ENCODE measurements at places on chromosomes 4 and X.

- no peak for DNase-seq
These were observed 4.0 kb upstream of the PCDH7 start for GRCh38 chr4:30716158-30716557.

GRCh38 chr4:111806331-111806730 lies 338.9 kb upstream of the FAM241A start:
- DNase-seq = no peak

GRCh38 chr4:159420162-159421057 lies 317.5 kb downstream of the RAPGEF2 start:
- DNase-seq = no peak

DNA sequence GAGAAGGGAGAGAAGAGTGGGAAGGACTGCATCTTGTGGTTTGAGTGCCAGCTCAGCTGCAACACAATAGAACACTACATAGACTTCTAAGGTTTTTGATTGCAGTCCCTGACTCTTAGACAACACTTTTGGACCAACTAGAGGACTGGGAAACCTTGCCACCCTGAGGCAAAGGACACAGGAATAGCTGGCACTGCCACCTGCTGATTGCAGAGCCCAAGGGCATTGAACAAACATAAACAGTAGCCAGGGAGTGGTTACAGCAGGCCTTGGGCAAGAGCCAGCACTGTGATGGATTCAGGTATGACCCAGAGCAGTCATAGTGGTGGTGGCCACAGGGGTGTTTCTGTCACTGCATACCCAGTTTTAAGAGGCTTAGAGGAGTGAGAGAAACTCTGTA lies 72.5 kb upstream of the CXorf51A start:
- DNase-seq = no peak

- no peak for DNase-seq
These were observed 136.9 kb upstream of the VCX start for GRCh38 chrX:7706032-7706431.

- peak; percentile 14 for DNase-seq
These were observed 255 bp upstream of the CNOT6L start for GRCh38 chr4:77819404-77819842.

DNA sequence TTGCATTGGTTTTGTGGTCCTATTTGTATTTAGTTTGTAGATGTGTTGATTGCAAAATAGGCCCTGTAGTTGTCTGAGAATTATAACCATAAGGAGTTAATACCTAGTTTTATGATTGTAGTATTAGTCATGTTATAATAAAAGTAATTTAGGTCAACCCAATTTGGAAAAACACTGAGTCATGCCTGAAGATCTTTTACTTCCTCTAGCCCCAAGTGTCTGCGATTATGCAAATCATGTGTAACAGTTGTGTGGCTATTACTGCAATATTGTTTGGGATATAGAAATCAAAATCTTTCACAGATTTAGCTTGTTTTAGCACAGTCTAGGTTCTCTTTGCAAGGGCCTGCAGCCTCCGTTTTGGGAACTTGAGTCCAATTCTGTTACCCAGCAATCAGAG lies 12.6 kb downstream of the SRD5A3 start:
- peak; percentile 54 for DNase-seq

- no peak for DNase-seq
These were observed 71.5 kb upstream of the VEGFC start for GRCh38 chr4:176864238-176864637.

DNA sequence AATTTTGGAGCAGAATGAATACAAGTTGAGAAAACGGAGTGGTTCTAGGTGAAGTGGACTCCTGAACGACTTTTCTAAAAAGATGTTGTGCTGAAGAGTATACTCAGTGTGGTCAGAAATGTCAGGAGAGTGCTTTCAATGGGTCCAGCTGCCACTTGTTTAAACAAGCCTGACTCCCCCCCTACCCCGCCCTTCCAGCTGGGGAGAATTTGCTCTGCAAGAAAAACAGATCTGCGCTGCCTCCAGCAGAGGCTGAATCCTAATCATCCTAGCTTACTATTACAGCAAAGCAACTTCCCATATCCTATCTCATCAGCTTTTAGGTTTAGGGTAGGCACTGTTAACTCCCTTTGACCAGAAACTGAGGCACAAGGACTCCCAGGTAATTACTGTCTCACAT lies 1.9 kb downstream of the MAP3K15 start:
- no peak for DNase-seq

GRCh38 chr4:161892951-161893350 lies 270.8 kb downstream of the FSTL5 start:
- no peak for DNase-seq

DNA sequence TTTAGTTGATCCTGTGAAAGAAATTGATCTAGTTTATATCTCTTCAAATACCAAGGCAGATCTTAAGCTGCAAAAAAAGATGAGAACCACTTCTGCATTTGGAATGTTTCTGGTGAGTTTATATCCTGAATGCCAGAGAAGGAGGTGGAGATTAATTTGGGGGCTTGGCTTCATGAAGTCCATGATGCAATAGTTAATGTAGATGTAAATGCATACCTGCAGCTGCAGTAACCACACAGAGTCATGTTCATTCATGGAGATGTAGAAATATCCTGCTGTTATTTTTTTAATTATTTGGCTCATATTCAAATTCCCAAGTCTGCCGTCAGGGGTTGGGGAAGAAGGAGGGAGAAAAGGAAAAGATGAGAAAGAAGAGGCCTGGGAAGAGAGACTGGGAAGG lies at the start of gene SULT1E1:
TSS of gene SULT1E1 (minus strand) at position 94 of the 400 bp plus-strand sequence. CDS start 2,501 bp downstream, outside the sequence.
- no peak for DNase-seq

GRCh38 chrX:153102418-153102817 lies 30.2 kb downstream of the PNMA6A start:
- DNase-seq = no peak

GRCh38 chr4:88743696-88744095 lies 46.1 kb upstream of the NAP1L5 start:
- DNase-seq = no peak

- DNase-seq = no peak
These were observed 76.4 kb upstream of the MBNL3 start for GRCh38 chrX:132565273-132565672.

- no peak for DNase-seq
These were observed 97.7 kb downstream of the TMA16 start for GRCh38 chr4:163592212-163592611.

DNA sequence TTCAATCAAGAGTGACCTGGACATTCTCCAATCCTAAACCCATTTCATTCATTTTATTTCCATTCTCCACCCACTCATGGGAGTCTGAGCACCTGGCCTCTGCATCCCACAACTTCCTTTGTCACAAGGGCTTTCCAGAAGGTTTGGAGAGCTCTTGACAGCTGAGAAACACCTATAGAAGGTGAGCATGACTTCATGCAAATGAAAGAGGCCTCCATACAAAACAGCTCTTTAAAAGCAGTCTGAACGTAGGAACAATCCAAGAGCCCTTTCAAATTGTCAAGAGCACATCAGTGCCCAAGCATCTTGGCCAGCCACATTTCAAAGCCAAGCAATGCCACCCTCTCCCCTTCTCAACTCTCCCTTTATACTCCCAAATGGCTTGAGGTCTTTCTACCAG lies 74.9 kb upstream of the RAP2C start:
- no peak for DNase-seq

DNA sequence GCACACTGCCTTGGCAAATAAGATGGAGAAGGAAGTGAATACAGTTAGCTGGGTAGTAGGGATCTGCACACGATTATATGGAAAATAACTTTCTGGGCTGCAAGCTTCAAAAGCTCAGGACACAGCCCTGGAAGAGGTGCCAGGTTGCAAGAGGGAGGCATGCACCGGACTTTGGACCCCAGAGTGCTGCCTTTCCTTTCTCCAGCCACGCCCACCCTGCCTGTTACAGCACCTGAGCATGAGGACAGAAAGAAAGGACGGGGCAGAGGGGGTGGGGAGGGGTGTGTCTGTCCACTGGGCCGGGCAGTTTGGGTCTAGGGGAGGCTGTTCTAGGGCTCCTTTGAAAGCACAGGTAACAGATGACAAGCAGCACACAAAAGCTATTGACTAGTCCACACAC lies 152.8 kb downstream of the ENPP6 start:
- no peak for DNase-seq

DNA sequence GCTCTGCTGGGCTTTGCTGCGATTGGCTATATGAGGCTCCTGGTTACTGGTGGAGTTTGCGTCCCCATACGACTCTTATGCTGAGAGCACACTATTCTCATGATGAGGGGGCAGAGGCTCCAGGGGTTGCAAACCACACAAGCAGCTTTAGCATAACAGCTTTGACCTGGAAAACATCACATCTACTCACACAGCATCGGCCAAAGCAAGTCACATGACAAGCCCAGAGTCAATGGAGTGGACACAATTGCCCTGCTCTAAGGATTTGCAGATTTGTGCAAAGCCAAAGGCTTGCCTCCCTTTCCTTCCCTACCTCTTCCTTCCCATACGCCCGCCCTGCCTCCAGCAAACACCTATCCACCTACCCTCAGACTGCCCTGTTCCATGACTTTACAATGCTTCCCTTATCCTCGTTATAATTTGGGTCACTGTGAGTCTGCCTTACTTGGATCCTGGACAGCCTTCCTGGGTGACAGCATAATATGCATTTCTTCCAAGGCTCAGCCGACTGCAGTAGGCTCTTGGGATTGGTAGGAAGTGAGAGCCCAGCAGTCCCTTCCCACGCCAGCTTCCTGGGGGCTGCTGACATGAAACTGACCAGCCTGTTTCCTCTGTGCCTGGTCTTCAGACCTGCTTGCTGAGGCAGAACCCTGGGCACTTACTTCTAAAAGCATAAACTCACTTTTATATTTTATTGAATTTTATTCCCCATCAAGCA lies 208.2 kb upstream of the PSAPL1 start:
- no peak for DNase-seq

GRCh38 chrX:7272346-7272745 lies 124.4 kb upstream of the PUDP start:
- DNase-seq = peak; percentile 14

- no peak for DNase-seq
These were observed 1.8 kb downstream of the DCAF12L1 start for GRCh38 chrX:126550816-126551215.

GRCh38 chr4:78552389-78553042 lies 946 bp downstream of the ANXA3 start:
- DNase-seq = peak; percentile 17

DNA sequence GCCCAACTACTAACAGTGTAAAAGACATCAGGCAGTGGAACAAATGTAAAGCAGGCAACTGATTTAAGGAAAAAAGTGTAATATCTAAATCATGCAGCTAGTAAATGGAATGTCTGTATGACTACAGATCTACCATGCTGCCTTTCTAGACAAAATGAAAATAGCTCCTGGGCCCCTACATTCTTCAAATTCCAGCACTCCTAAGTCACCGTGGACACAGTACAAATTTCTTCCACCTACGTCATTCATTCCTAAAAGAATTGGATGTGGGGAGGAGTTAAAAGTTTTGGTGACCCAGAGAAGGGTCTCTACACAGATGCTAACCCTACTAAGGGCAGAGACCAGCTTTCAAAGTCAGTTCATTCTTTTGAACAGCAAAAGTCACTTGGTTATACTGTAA lies 137.2 kb upstream of the ARHGEF9 start:
- DNase-seq = no peak

DNA sequence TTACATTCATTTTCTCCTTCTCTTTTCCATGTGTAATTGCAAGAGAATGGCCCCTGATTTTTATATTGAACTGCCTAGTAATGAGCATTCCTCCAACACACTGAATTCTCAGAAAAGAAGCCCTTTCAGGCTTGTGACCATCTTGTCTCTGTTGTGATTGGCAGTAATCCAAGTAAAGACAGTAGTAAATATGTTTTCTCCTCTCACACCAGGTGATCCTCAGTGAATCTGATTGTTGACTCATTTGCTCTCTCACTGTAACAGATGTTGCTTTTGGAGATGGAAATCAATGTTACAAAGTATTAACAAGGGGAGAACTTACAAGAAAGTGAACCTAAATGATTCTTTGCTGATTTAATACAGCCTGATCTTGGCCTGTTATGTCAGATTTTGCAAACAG lies 271.0 kb downstream of the AFF2 start:
- DNase-seq = no peak

DNA sequence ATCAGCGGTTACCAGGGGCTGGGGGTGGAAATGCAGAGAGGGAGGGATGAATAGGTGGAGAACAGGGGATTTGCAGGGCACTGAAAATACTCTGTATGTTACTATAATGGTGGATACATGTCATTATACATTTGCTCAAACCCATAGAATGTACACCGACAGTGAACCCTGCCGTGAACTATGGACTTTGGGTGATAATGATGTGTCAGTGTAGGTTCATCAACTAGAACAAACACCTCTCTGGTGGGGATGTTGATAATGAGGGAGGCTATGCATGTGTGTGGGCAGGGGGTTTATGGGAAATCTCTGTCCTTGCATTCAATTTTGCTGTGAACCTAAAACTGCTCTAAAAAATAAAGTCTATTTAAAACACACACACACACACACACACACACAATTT lies 11.5 kb downstream of the HPSE start:
- no peak for DNase-seq

DNA sequence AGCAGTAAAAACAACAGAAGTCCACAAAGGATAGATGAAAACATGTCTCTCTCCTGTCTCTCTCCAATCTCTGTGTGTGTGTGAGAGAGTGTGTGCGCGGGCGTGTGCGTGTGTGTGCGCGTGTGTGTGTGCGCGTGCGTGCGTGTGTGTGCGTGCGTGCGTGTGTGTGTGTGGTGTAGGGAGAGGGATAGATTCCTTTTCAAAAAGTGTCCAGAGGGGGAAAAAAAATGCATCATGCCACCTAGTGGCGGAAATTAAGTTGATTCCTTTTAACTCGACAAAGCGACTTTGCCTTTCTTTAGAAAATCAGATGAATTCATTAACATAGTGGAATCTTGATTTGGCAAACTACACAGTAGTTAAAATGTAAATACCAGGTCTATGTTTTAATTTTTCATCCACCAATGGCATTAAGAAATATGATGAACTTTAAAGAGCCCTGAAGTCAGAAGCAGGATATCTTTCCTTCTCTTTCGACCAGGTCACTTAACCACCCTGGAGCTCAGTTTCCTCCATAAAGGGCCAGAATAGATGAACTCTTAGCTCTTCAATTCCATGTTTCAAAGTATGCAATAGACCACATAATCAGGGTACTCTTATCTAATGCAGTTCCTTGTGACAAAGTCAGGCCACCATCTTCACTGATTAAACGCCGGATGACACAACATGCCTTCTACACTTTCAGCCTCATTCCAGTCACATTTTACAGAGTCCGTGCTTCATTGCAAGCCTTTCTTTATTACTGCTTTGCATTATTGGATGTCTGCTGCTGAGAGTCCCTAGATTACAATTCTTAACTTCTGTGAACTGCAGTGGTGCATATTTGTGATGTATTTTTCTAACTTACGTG lies 162.8 kb downstream of the FBXO8 start:
- peak; percentile 44 for DNase-seq

DNA sequence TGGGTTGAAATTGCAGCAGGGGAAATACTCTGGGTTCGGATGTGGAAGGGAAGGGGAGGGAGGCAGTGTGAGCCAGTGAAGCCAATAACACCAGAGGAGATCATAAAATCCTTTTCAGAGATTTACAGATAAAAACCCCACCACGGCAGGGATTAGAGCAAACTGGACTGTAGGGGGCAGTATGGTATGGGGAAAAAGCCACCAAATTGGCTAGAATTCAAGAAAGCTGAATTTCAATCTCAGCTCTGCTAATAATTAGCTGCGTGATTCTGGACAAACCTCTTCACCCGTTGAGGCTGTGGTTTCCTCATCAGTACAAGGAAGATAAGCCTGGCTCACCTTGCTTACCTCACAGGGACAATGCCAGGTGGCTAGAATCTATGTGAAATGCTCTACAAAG lies 108.1 kb downstream of the ATG4A start:
- DNase-seq = no peak
